Naive thymus-derived CD4-positive, alpha-beta T cell (primary cell): ENCODE measurements at places on chromosomes 4 and X. TPM values are rescaled to one million over a fixed set of nuclear protein-coding genes. Genes with fewer than 3 reads are reported as not detected.

Gene PRSS12
- 0.07 TPM for polyA plus RNA-seq

Gene AVPR2
- not detected for polyA plus RNA-seq

Gene NUDT10
- not detected for polyA plus RNA-seq

Gene LRCH2
- polyA plus RNA-seq: not detected

Gene C4orf50
- polyA plus RNA-seq: not detected

Gene DRD5
- polyA plus RNA-seq: not detected

Gene CYBB
- 0.38 TPM for polyA plus RNA-seq

Gene EPHA5
- not detected for polyA plus RNA-seq

Gene CFAP99
- polyA plus RNA-seq: not detected

Gene CCDC149
- polyA plus RNA-seq: not detected

Gene UGT2B15
- not detected for polyA plus RNA-seq

Gene HAND2
- not detected for polyA plus RNA-seq

Gene SEC24B
- 31.2 TPM for polyA plus RNA-seq
